OCI-M1 (cell line): ENCODE measurements at places on chromosomes 2 and 18.

DNA sequence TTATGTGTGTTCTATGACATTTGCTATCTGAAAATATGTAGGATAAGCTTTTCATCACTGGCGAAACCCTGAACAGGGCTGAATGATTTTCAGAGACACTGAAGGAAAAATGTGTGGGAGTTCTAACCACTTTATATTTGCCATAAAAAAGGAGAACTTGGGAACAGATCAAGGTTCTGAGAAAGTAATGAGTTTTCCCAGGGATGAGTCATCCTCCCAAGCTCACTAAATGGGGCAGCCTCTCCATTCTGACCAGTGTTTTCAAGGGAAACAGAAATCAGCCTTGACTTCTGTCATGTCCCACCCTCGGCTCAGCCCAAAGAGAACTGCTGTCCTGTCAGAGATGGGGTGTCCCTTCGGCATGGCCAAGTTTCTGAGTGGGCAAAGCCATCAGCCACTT lies 2109.8 kb upstream of the CELF4 start:
- DNase-seq, result peak; percentile 56

DNA sequence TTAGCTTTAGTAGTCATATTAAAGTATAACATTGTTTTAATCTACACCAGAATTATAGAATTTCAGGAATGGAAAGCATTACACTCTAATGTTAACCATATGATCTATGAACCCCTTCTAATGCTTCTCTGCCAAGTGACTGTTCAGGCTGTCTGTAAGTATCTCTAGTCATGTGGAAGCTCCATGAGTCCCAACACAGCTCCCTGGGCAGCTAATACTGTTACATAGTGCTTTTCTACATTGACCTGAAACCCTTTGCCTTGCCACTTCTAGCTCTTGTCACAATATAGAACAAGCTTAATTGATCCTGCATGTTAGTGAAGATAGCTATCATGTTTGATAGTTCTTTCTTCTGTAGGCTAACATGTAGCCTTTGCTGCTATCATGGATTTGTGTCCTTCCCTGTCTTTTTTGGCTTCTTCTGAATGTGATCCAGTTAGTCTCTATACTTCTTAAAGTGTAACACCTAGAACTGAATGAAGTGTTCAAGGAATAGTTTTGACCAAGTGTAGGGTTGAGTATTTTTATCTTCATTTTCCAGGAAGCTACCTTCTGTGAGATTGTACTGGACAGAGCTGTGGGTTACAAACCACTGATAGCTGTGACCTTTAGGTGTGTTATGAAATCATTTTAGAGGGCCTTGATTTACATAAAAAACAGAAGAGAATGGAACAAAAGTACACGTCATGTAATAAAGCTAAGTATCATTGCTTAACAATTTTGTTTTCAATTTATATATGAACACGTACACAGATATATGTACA lies 23.7 kb downstream of the BABAM2 start:
- peak; percentile 55 for DNase-seq

DNA sequence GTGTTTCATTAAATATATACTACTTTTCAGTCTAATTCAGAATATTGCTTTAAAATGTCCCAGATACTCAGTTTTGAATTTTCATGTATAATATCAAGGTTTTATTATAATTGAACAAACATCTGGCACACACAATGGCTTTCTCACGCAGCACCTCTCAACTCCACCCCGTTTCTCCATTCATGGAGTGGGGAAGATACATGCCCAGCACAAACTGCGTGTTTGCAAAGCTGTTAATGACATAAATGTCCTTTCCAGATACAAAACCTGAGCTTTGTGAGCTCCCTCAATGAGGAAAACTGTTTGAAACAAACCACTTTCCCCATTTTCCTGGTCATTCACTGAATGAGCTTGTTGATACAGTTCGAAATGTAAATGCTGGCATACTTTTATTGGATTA lies 150.3 kb upstream of the RASGRP3 start:
- DNase-seq, result no peak

GRCh38 chr2:31381601-31382000 lies 32.9 kb downstream of the XDH start:
- DNase-seq, result no peak
